Parietal lobe (tissue), 2 donors: ENCODE measurements at places on chromosomes 12 and 14. TPM values are rescaled to one million over a fixed set of nuclear protein-coding genes. Genes with fewer than 3 reads are reported as not detected.

HOXC6 gene
- total RNA-seq, result not detected

IL31 gene
- total RNA-seq, result not detected

CIROP gene
- total RNA-seq, result not detected

RAD9B gene
- total RNA-seq, result 1.3 TPM

TRPV4 gene
- 0.31 TPM for total RNA-seq

TTC9 gene
- 26.9 TPM for total RNA-seq

MVK gene
- 24.1 TPM for total RNA-seq

ACVRL1 gene
- 6.6 TPM for total RNA-seq

CYP27B1 gene
- total RNA-seq, result 0.94 TPM

C12orf60 gene
- 1.3 TPM for total RNA-seq

KCNA5 gene
- 2.5 TPM for total RNA-seq

SMAGP gene
- total RNA-seq, result 1.6 TPM

MYBPC1 gene
- total RNA-seq, result 1.3 TPM
